ENCODE measurements at places on chromosomes 1 and 21.
A peak's percentile ranks its signal among the peaks of the same experiment; 100 is the strongest.

DNA sequence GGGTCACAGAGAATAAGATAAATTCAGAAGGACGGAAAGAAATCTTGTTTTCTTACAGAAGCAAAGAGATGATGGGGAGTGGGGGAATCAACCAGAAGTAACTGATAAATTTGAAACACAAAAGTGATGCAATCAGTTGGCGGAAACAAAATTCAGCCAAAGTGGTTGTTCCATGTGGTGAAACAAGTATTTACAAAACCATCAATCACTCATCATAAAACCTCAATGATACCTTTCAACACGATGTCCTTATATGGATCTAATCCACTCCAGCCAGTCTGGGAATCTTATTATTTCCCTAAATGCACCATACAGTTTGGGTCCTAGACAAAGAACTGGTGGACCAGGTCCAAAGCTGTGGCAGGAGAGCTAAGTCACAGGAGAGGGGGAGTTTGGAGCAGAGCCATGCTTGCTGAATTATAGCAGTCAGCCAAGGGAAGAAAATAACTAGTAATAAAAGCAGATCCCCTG is 303.8 kb upstream of the LRRC7 start:
- DNase-seq = no peak

DNA sequence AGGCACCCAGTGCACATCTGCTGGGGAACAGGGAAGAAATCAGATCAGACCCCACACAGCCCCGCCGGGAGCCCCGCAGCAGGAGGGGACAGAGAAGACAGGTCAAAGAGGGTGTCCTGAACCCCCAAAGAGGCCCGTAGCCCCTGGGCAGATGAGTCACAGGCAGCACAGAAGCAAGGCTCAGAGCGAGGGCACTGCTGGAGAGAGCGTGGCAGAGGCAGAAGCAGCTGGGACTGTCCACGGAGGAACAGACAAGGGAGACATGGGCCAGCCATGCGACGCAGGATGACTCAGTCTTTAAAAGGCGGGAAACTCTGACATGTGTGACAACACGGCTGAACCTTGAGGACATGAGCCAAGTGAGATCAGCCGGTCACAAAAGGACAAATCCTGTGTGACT is 14.5 kb upstream of the PRDM16 start:
- DNase-seq = no peak

DNA sequence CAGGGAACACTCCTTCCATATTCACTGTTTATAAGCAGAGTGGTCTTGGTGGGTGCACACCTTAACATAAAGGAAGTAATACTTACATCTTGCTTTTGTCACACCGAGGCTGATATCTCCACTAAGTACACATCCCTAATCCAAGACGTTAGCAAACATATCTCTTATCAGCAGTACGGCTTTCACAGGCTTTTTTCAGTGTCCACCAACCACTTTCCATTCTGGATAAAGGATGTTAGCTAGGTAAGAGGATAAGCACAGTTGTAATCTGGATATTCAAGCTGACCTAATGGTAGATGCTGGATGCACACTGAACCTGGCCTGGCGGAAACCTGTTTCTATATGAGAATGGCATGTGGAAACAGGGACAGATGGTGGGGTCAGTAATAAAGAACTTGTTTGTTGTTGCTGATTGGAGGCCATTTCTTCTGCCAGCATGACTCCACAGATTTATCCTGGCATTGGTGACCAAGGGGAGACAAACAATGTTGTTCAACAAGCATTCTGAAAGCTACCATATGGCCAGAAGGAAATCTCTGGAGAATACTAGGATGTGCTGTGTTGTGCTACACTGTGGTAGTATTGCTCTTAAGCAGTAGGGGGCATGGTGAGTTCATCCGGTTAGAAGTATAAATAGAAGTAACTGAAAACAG is 416.4 kb downstream of the PTBP2 start:
- DNase-seq = peak; percentile 16

DNA sequence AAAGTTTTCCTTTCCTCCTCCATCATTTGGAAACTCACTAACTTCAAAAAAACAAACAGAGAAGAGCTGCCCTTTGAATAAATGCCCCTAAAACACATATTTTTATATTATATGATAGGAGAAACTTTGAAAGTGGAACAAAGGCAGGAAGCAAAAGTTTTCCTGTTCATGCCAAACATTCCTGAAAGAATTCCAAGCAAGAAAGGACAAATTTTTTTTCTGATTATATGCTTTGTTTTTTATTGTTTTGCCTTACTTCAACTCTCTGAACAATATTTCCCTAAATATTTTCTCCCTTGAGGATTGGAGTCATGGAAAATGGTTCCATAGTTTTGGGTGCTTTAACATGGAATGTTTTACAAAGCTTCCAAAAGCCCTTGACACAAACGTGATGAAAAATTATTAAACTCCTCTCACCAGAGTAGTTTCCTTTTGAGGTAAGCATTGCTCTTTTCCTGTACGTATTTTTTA is 638.5 kb upstream of the CAMK1G start:
- no peak for DNase-seq

Data from cerebellar cortex (tissue), 1 donor.